ENCODE measurements at places on chromosomes 12 and 14.
A peak's percentile ranks its signal among the peaks of the same experiment; 100 is the strongest.

DNA sequence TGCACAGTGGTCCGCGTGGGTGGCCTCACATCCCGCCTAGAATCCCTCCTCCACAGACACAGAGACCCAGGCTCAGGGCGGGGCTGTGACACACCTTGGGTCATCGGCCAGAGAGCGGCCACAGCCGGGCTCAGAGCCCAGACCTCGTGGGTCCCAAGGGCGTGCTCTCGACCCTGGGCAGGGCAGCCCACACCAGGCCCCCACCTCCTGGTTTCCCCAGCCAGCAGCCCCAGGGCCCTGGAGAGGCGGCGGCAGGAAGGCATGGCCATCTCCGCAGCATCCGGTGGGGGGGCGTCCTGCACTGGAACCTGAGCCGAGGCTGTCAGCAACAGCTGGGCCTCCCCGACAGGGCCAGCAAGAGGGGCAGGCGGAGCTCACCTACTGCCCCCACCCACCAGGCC, 15.2 kb downstream of the JAG2 start:
- DNase-seq = no peak

- no peak for DNase-seq
Measured at GRCh38 chr14:47261350-47261749, 414.1 kb downstream of the MDGA2 start.

GRCh38 chr14:90487031-90487430, 90.2 kb downstream of the CALM1 start:
- peak; percentile 18 for DNase-seq

DNA sequence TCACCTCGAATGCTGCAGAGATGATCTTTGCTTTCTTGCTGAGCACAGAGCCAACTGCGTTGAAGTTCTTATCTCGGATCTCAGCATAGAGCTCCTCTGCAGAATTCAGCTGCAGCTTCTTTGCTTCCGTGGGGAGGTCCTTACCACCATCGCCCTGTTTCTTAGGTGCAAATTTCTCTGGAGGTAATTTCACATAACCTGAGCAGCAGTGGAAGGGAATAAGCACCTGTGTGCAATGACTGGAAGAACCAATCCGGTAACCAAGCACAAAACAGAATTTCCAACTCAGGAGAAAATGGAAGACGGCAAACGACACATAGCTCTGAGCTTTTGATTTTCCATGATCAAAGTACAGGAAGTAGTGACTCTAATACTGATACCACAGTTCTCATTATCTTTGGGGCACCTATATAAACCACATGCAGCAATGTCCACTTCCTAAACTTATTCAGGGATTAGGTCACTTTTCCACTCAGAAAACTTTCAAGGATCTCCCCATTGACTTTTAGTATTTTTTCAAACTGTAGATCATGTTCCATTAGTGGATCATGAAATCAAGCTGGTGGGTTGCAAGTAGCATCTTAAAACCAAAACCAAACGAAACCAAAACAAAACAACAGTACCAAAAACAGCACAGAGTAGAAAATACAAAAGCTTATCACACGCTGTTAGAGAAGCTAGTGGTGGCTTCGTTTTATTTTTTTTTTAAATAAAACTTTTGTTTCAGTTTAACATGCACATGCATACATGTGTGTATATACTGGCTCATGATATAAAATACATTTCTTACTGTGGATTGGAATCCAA, 18.9 kb upstream of the DIABLO start:
- no peak for DNase-seq

DNA sequence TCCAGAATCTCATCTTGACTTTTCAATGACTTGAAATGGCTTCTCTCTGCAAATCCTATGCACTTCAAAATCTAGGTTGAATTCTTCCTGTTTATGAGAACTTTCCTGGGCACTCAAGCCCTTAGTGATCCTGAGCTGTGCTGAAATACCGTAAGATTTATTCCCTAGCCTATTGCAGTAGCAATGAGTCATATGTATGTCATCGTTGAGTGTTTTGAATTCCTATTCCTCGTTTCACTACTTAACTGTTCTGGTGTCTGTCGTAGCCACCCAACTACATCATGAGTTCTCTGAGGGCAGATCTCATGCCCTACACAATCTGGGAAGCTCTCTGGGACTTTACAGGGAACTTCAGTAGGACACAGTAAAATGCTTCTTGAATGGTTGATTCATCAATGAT, 190.8 kb upstream of the TMEM132C start:
- DNase-seq = peak; percentile 16

DNA sequence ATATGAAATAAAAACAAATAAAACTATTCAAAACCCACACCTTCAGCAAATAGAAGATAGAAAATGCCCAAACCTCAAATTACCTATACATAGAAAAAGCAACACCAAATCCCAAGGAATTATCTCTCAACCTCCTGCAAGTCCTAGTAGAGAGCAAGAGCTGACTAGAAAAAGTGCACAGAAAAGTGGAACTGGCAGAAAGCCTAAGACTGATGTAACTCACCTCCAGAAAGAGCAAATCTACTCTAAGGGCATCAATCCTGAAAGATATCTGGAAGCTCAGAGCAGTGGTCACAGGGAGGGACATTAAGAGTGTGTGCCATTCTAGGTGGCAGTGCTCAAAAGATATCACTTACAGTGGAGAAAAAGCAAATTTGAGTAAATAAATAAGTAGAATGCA, 62.1 kb upstream of the PLEKHG7 start:
- peak; percentile 20 for DNase-seq

DNA sequence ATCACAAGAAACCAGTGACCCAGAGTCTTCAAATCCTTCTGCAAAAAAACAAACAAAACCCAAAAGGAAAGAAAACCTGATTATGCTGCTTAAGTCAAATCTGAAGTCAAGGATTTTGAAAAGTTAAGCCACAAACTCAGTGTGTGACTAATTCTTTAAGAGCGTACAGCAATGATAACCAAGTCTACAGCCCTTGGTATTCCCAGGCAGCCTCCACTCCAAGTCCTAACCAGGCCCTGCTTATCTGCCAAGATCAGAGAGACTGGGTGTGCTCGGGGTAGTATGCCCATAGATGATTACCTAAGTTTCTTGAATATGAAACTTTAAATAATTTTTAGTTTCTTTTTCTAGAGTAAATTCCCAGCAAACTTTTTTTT, 13.1 kb downstream of the PGAM5 start:
- DNase-seq = peak; percentile 42

- DNase-seq = peak; percentile 90
Measured at GRCh38 chr12:28611115-28611435, 420.8 kb downstream of the CCDC91 start.

GRCh38 chr14:101512376-101512695, 49.0 kb upstream of the DIO3 start:
- DNase-seq = no peak

DNA sequence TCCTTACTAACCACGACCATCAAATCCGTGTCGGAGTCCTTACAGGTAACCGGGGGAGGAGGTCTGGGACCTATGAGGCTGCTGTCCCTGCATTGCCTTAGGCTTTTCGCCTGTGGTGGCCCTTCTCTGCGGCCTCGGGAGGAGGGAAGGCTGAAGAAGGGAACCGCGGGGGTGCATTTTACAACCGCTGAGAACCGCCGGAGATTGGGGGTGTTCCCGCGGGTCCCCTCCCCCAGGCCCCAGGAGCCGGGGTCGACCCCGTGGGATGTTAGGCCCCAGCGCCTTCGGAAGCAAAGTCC, 549 bp downstream of the GPHN start:
- DNase-seq = no peak

DNA sequence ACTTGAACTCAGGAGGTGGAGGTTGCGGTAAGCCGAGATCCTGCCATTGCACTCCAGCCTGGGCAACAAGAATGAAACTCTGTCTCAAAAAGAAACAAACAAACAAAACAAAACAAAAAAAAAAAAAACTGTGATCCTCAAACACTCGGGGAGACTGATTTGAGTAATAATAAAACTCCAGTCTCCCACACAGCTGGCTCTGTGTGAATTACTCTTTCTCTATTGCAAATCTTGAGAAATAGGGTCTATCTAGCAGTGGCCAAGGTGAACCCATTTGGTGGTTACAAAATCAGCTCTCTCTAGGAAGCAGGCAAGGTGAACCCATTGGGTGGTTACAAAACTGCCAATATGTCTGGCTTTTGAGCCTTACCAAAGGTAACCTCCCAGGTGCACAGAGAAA, 6.0 kb upstream of the ACOT6 start:
- no peak for DNase-seq

DNA sequence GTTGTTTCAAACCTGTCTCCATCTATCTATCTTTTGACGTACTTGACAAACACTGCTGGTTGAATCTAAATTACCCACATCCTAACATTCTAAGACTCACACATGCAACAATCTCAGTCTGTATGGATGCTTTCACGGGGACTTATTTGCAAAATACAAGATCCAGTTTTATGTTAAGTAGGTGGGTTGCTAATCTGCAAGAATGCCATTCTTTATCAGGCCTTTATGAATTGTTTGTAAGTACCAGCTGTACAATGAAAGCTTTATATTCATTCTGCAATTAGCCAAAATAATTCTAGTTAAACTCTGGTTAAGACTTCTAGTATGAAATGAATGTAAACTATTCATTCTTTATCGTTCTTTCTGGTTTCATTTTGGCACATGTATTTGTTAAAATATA, 135.1 kb downstream of the NAV3 start:
- DNase-seq = no peak

GRCh38 chr12:76031081-76031413, 529 bp downstream of the PHLDA1 start:
- no peak for DNase-seq

- DNase-seq = no peak
Measured at GRCh38 chr12:2967651-2968050, 8.5 kb downstream of the TEAD4 start.

GRCh38 chr14:65550779-65551643, 138.5 kb downstream of the FUT8 start:
- no peak for DNase-seq

DNA sequence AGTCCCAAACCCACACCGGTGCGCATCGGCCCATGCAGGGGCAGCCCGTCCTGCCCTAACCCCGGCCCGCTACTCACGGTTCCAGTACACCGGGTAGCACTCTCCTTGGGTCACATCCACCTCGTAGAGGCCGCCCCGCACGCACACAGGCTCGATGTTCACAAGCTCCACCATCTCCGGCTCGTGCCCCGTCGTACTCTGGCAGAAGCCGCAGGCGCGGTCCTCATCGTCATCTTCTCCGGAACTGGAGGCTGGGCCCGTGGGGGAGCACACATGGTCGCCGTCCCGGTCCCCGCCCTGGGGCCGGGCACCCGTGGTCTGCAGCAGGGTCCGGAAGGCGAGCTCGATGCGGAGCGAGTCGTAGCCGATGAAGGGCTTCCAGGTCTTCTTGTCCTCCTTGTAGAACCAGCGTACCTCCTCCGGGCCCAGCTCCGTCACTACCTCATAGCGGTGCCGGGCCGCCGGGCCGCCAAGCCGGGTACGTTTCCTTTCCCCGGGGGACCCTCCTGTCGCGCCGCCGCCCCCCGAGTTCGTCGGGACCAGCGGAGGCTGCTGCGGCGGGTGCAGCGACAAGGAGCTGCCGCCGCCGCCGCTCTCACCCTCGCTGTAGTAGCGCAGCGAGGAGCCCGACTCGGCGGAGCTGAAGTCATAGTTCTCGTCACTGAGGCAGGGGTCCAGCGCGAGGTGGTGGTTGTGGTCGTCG, 788 bp downstream of the DDHD1 start:
- peak; percentile 28 for DNase-seq

DNA sequence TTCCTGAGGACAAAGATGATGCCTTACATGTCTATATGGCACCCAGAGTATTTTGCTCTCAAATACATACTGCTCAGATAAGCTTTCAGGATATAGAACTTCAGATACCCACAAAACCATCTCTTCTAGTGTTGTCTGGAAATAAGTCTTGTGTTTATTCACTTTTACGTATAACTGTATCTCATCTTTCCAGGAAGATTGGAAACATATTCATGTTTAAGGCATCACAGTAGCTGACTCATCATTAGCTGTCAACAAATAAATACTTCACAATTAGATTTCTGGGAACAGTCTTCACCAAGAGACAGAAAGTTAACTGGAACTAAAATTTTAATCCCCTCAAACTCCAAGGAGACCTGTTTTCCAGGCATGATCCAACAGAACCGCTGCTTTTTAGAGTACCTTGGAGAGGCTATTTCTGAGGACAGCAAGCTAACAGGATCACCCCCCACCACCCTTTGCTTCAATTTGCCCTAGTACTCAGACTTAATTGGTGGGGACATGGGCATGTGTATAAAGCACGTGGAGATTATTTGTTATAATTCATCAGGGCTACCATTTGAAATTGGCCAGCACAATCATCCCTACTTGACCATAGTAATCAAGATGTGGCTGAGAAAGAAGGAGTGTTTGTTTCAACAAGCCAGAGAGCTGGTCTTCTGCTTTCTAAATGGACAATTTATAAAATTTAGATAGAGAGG, 129.3 kb upstream of the HIF1A start:
- peak; percentile 93 for DNase-seq

DNA sequence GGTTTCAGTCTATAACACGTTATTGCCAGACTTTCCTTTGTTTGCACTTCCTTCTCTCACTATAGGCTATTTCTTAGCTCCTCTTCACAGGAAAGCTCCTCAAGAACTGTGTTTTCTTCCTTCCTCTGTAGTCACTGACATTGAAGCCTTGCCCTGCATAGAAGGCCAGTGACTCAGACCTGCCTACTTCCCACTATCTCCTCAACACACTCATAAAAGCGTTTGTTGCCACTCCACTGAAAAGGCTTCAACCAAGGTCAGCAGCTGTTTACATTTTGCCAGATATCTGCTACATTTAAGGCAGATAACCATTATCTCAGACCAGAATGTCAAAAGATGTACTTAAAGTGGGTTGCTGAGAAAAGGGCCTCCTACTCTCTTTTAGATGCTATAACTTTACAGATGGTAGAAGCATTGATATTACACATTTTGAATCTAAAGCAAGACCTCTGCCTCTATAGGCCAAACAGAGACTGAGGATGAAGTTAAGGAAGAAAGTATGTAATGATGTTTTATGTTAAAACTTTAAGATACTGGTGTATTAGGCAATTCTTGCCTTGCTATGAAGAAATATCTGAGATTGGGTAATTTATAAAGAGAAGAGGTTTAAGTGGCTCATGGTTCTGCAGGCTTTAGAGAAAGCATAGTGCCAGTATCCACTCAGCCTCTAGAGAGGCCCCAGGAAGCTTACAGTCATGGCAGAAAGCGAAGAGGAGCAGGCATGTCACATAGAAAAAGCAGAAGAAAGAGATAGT, 233.3 kb upstream of the FLRT2 start:
- DNase-seq = peak; percentile 71

GRCh38 chr12:132285991-132286681, 43.3 kb downstream of the GALNT9 start:
- peak; percentile 92 for DNase-seq

DNA sequence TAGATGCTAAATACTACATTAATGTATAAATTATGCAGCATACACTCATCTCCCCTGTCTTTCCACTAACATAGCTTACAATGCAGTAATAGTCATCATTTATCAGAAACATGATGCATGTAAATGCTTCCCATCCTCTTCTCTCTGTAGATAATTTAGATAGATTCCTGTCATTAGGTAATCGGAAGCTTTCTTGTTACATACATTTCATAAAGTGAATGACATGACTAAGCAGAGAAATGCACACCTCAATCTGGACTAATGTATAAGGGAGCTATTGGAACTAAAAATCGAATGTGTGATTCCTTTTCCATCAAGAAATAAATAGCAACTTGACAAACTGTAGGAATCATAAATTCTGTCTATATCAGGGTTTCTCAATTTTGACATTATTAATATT, 273.4 kb downstream of the RASSF9 start:
- no peak for DNase-seq

All from fibroblast of pulmonary artery (primary cell).